ENCODE measurements at places on chromosomes 5 and 9.

GRCh38 chr9:113516840-113517577, 53.5 kb downstream of the RGS3 start:
- DNase-seq: no peak

DNA sequence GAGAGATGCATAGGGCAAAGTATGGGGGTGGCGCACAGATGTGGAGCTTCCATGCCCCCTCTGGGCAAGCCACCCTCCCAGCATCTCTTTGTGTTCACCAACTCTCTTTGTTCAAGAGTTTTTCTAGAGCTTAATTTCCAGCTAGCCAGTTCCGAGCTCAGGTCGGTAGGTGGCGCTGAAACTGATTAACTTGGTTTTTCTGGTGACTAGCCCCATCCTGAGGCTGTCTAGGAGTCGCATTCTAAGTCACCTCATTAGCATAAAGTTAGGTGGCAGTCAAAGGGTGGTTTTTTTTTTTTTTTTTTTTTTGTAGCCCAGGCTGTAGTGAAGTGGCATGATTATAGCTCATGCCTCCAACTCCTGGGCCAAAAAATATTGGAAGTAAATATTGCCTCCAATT, 476.4 kb downstream of the KDM4C start:
- peak; percentile 94 for DNase-seq

- peak; percentile 71 for DNase-seq
Measured at GRCh38 chr5:173969167-173970049, 19.6 kb upstream of the C5orf47 start.

DNA sequence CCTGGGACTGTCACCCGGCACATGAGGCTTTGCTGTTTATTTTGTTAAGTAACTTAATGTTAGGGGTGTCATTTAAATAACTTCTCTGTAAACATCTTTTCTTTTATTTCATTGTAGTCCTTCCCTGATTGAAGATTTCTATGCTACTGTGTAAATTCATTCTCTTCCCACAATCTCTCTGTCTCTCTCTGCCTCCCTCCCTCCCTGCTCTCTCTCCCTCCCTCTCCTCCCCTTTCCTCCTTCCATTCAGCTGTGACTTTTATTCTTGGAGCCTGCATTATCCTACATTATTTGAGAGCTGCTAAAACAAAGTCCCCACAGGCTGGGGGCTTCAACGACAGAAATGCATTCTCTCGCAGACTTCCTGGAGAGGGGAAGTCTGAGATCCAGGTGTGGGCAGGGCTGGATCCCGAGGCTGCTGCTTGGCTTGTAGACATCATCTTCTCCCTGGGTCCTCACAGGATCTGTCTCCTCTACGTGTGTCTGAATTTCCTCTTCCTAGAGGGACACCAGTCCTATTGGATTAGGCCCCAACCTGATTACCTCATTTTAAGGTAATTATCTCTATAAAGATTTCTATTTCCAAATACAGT, 18.4 kb downstream of the UBE2QL1 start:
- peak; percentile 56 for DNase-seq

DNA sequence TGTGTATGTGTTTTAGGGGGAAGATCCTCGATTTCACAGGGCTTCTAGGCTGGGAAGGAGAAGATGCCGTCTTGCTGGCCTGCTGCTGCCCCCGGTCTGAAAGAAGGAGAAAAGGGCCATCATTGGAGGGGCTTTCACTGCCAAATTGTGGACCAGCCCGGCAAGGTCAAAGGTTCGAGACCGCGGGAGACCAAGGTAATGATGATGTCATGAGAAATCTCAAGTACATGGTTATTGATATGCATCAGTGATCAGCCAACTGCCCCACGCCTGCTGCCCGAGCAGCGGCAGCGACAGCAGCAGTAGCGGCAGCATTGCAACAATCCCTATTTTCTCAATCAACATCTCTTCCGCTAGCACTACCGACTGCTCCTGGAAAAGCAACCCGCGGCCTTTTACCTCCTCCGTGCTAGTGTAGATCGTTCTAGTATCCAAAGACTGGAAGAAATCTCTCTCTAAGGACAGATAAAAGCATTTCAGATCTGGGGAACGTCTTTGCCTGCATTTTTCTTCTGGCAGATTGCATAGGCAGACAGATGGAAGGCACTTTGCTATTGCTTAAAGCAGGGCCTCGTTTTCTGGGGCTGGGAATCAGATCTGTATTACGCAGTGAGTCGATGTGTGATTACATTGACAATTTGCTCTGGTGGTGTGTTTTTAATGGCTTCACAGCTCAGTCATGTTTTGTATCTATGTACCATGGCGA, 215.3 kb downstream of the MEF2C start:
- DNase-seq: peak; percentile 79

GRCh38 chr9:74697535-74697934, 190.2 kb downstream of the TRPM6 start:
- DNase-seq: no peak

GRCh38 chr9:133141833-133142595, 21.0 kb upstream of the RALGDS start:
- no peak for DNase-seq

DNA sequence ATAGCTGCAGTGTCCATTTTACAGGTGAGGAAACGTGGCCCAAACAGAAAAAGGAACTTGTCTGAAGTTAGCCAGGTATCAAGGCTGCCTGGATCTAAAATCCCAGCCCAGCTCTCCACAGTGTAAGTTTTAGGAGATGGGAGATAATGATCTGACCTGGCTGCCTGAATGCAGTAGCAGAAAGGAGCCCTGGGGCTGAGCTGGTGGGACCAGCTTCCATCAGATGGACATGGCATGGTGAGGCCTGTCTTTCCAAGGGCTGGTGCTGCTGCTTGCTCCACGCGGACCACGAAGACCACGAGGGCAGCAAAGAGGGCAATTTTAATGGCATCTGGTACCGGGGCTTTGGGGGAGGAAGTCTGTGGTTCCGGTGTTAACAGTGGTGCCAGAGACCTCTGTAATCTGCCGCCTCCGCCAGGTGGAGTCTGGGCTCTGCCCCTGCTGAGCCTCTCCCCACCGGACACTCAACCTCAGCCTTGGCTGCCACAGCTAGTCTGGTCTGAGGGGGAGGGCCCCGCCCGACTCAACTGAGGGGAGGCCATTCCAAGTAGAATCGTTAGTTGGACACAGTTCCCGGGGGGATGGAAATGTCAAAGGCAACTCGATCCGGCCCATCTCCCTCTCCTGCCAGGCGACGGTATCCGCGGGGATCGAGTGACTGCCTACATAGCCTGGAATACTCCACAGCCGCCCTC, 650 bp downstream of the MYORG start:
- DNase-seq: peak; percentile 90

GRCh38 chr9:96299823-96300222, 2.2 kb downstream of the HSD17B3 start:
- DNase-seq: no peak

DNA sequence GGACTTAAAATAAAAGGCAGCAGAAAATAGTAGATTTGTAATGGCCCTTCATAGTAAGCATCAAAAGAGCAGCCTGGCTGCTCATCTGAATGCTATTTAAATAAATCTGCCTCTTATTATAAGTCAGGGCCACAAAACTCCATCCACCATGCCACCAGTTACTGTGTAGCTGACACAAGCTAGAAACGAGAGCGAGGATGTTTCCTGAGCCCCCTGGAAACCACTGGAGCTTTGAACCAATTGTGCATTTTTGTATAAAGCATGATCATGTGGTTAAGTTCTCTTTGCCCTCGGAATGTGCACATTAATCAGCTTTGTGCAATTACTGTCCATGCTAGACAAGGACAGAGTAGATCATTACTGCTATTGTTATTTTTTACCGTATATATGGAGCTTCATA, 17.4 kb downstream of the SLC24A2 start:
- no peak for DNase-seq

DNA sequence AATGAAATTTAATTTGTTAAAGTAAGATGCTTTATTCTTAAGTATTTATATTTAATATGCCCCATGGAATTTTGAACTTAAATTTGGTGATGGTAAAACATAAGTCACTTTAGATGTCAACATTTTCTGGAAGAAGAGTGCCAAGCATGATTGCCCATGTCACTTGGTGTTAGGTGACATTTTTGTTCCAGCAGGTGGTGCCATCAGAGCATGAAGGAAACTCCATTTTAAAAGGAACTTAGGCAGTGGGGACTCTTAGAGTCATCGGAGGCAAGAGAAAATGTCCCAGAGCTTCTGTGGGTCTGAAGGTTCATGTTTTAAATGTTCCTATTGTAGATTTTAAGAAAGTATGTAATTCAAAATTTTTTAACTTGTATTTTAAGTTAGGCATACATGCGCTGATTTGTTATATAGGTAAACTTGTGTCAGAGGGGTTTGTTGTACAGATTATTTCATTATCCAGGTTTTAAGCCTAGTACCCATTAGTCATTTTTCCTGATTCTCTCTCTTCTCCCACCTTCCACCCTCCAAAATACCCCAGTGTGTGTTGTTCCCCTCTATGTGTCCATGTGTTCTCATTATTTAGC, 789.3 kb downstream of the SEMA5A start:
- peak; percentile 70 for DNase-seq

GRCh38 chr5:140321796-140322195, 18.9 kb upstream of the PFDN1 start:
- no peak for DNase-seq

- no peak for DNase-seq
Measured at GRCh38 chr5:8341406-8341805, 472.5 kb downstream of the MTRR start.

DNA sequence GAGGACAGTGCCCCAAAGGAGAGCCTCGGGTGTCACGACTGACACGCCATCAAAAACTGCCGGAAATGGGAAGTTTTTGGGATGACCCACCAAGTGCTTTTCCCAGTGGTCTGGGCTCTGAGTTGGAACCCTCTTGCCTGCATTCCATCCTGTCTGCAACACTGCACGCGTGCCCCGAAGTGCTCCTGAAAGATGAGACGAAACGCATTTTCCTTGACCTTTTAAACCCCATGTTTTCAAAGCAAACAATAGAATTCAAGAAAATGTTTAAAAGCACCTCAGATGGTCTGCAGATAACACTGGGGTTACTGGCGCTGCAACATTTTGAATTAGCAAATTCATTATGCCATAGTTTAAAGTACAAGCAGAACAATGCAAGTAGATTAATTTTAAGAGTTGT, 92.9 kb downstream of the ANKRD18A start:
- no peak for DNase-seq

- DNase-seq: no peak
Measured at GRCh38 chr9:277601-278295, 63.1 kb downstream of the DOCK8 start.

GRCh38 chr9:278651-279050, 64.0 kb downstream of the DOCK8 start:
- no peak for DNase-seq

DNA sequence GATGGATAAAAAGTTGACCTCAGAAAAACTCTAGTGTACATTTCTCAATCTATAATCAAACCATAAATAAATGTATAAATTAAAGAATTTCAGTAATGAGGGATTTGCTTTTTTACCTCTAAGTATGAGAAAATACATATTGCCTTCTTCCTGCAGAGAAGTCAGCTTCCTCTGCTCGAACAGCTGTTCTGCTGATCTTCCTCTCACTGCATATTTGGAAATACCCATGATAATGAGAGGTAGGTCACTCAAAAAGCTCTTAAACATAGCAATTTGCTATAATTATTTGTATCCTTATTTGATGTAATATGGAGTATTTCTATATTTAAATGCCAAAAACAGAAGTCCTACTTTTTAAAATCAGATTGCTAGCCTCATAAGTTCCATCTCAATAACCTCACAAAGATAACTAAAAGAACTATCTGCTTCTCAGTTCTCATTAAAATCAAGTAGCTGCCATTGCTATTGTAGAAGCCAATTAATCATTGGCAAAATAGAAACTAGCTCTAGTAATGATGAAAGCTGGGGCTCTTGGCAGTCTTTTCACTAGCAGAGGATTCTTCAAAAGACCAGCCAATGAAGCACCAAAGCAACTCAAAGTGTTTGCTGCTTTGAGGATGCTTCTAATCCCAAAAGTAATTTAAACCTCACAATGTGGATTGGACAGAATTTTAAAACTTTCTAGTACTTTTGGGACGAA, 35.7 kb upstream of the OR13D1 start:
- no peak for DNase-seq
